ENCODE measurements at places on chromosomes 5 and 9. TPM values are rescaled to one million over a fixed set of nuclear protein-coding genes. Genes with fewer than 3 reads are reported as not detected.

The GOLM1 gene
- 88.8 TPM for total RNA-seq

DNA sequence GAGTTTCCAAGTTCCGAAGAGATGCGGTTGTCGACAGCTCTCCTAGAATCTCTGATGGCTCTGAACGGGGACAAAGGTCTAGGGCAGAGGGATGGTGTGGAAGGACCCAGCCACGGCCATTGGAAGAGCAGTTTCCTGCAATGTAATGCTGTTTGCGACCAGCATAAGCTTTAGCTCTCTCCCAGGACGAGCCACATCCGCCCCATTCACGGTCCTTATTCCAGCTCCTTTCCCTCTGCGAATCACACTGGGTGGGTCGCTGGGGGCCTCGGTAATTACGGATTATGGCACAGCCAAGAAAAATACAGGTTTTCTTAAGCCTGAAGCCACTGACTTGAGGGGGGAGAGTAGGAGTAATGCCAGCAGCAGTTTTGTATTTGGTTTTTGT is 22.7 kb downstream of the ANXA2R start:
- DNase-seq, result no peak
- H3K27me3 ChIP-seq, result no peaks in the 10 kb centered on the region
- H3K4me1 ChIP-seq, result peaks cover 34% of the 10 kb centered on the region
- H3K4me3 ChIP-seq, result peak overlapping the region; percentile 97
- H3K36me3 ChIP-seq, result no peaks in the 10 kb centered on the region
- H3K27ac ChIP-seq, result peak overlapping the region; percentile 100

The C7 gene
- total RNA-seq, result not detected

The SLC6A7 gene
- total RNA-seq, result not detected

The PHYHD1 gene
- 3.4 TPM for total RNA-seq

- H3K36me3 ChIP-seq, result peaks cover 5% of the 10 kb centered on the region
- DNase-seq, result peak; percentile 88
- H3K4me3 ChIP-seq, result no peak overlapping the region
- peaks cover 60% of the 10 kb centered on the region for H3K27me3 ChIP-seq
Measured at GRCh38 chr5:1299511-1299850, 4.6 kb upstream of the TERT start.
